Erythroblast (primary cell): ENCODE measurements at places on chromosomes 13 and 19.

GRCh38 chr19:55581145-55581822 lies 636 bp upstream of the ZNF579 start:
- peak; percentile 50 for DNase-seq

GRCh38 chr13:32019612-32020233 lies 11.9 kb upstream of the FRY start:
- DNase-seq: peak; percentile 44

GRCh38 chr13:112910016-112910415 lies 59.0 kb upstream of the MCF2L start:
- no peak for DNase-seq

DNA sequence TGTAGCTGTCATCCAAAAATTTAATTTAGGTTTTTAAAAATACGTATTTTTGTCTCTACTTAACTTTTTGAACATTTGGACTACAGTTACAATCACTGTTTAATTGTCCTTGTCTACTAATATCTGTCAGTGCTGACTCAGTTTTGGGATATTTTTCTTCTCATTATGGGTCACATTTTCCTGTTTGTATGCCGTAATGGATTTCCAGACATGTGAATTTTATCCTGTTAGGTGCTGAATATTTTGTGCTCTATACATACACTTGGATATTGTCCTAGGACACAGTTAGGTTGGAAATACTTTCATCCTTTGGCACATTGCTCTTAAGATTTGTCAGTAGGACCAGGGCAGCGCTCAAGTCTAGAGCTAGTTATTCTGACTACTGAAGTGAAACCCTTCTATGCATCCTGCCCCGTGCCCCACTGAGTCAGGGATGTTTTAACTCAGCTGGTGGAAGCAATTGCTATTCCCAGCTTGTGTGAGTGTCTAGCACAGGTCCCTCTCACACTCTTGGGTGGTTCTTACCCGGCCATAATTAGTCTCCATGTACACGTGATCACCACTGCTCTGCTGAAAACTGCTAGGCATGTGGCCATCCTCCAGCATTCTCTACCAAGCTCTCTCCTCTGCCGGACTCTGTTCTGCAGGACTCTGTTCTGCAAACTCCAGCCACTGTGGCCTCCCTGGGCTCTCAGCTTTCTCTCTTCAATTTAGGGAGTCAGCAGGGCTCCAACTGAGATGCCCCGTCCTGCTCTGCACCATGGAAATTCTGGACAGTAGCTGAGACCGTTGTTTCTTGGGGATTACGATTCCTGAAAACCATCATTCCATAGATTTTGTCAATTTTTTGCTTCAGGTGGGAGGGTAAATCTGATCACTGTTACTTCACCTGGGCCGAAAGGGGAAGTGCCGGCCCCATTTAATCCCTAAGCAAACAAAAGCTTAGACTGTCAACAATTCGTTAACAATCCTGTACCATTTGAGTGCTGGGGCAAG lies 11.1 kb downstream of the PROZ start:
- DNase-seq: no peak

DNA sequence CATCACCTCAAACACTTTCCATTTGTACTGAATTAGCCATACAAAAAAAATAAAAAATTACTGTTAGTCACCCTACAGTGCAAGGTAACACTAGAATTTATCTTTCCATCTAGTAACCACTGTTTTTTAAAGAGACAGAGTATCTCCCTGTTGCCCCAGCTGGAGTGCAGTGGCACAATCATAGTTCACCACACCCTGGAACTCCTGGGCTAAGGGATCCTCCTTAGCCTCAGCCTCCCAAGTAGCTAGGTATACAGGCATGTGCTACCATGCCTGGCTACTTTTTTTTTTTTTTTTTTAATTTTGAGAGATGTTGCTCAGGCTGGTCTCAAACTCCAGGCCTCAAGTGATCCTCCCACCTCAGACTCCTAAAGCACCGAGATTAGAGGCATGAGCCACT lies 17.9 kb downstream of the ANKRD10 start:
- no peak for DNase-seq

- DNase-seq: no peak
These were observed 629 bp downstream of the IZUMO4 start for GRCh38 chr19:2097203-2097885.

- DNase-seq: peak; percentile 53
These were observed 21.0 kb downstream of the SERP2 start for GRCh38 chr13:44394658-44395057.

GRCh38 chr19:47019431-47020041 lies at the start of gene NPAS1:
TSS of gene NPAS1 (plus strand) at chr19:47019837. CDS start at chr19:47021048, 1,211 bp downstream.
- DNase-seq: no peak
